Panc1 (cell line): ENCODE measurements at places on chromosomes 1 and 21. TPM values are rescaled to one million over a fixed set of nuclear protein-coding genes. Genes with fewer than 3 reads are reported as not detected.

Gene SNRNP40
- total RNA-seq = 99.3 TPM

Gene UCK2
- 91.2 TPM for total RNA-seq

Gene FCAMR
- total RNA-seq = not detected

GRCh38 chr1:21963477-21964217 is 13.2 kb upstream of the CELA3B start:
- H3K27ac ChIP-seq = peak overlapping the region; percentile 32
- no peak overlapping the region for H3K4me3 ChIP-seq
- no peaks in the 10 kb centered on the region for H3K27me3 ChIP-seq
- no peaks in the 10 kb centered on the region for H3K36me3 ChIP-seq
- DNase-seq = peak; percentile 62
- H3K4me1 ChIP-seq = peaks cover 8% of the 10 kb centered on the region

GRCh38 chr1:61993331-61993961 is 201.2 kb upstream of the L1TD1 start:
- no peak for DNase-seq
- no peak overlapping the region for H3K4me3 ChIP-seq
- no peaks in the 10 kb centered on the region for H3K4me1 ChIP-seq
- no peak overlapping the region for H3K27ac ChIP-seq

- peak; percentile 59 for DNase-seq
- H3K4me3 ChIP-seq = no peak overlapping the region
- no peaks in the 10 kb centered on the region for H3K27me3 ChIP-seq
- no peaks in the 10 kb centered on the region for H3K36me3 ChIP-seq
Observed at GRCh38 chr1:199691540-199691939, 336.0 kb upstream of the NR5A2 start.

DNA sequence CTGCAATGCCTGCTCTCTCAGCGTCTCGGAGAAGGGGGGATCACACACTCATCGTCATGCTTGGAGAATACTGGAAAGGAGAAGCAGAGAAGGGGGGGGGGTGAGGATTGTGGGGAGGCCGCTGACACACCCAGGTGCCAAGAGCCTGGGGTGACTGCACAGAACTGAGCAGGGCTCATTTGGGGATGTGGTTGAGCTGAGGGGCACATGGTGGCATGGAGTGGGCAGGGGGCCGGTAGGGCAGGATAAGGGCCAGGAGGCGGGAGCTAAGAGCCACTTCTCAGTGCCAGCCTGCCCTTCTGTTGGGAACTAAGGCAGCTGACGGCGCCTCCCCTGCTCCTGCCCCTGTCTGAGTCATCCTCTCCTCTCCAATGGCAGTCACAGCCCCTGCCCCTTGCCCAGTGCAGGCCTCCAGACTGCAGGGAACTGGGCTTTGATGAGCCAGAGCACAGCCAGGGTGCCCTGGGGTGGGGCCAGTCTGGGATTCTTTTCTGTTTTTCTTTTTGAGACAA is 27.2 kb downstream of the MRPL37 start:
- H3K4me1 ChIP-seq = no peaks in the 10 kb centered on the region
- H3K27ac ChIP-seq = no peak overlapping the region
- no peak overlapping the region for H3K4me3 ChIP-seq
- no peak for DNase-seq
- no peaks in the 10 kb centered on the region for H3K36me3 ChIP-seq

DNA sequence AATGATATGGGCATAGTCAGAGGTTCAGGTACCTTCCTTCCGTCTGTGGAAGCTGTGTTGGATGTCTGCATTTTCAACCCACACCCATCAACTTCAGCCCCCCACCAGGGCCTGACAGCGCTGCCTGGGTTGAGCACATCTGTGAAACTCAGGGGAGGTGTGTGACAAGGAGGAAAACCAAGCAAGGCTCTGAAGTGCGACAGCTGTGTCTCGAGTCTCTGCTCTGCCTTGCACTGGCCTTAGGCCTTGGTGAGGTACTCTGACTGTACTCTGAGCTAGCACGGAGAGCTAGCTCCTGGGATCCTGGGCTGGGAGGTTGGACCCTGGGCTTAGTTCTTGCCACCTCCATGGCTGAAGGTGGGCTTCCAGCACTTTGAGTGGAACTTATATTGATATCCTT is 9.1 kb downstream of the VANGL2 start:
- no peaks in the 10 kb centered on the region for H3K36me3 ChIP-seq
- H3K27ac ChIP-seq = no peak overlapping the region

GRCh38 chr1:226716577-226716976 is 22.5 kb downstream of the ITPKB start:
- no peaks in the 10 kb centered on the region for H3K36me3 ChIP-seq
- H3K4me1 ChIP-seq = peaks cover 17% of the 10 kb centered on the region
- no peaks in the 10 kb centered on the region for H3K27me3 ChIP-seq
- no peak overlapping the region for H3K4me3 ChIP-seq
- peak overlapping the region; percentile 60 for H3K27ac ChIP-seq

GRCh38 chr1:9078015-9078751 is 8.7 kb upstream of the SLC2A5 start:
- H3K4me3 ChIP-seq = no peak overlapping the region
- no peak for DNase-seq
- H3K4me1 ChIP-seq = no peaks in the 10 kb centered on the region; the same call in 1 of the 2 replicates
- H3K36me3 ChIP-seq = no peaks in the 10 kb centered on the region

GRCh38 chr21:26405735-26406361 is 167.2 kb downstream of the CYYR1 start:
- DNase-seq = no peak
- no peaks in the 10 kb centered on the region for H3K4me1 ChIP-seq
- H3K4me3 ChIP-seq = no peak overlapping the region
- H3K36me3 ChIP-seq = no peaks in the 10 kb centered on the region
- no peaks in the 10 kb centered on the region for H3K27me3 ChIP-seq

DNA sequence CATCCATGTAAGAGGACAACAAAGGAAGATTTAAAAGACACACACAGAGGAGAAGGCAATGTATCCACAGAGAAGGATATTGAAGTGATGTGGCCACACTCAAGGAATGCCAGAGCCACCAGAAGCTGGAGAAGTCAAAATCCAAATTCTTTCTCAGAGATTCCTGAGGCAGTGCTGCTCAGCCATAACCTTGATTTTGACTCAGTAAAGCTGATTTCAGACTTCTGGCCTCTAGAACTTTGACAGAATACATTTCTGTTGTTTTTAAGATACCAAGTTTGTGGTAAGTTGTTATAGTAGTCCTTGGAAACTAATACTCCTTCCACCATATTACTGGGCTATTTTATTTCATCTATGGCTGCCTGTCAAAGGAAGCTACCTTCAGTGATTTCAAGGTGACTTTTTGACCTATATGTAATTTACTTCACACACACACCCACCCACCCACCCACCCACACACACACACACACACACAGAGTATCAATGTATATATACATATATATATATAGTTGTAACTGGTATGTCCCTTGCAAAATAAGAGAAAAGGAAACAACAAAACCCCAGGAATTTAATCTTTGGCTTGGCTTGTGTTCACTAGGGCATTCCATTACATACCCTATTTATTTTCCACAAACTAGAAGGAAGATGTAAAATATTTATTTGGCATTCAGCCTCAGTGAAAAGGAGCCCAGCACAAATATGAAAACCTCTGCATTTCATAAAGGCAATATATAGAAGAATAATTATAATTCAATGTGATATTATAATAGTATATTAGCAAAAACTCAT is 142.1 kb upstream of the PTGFR start:
- no peak overlapping the region for H3K4me3 ChIP-seq
- H3K27me3 ChIP-seq = no peaks in the 10 kb centered on the region
- H3K36me3 ChIP-seq = no peaks in the 10 kb centered on the region

GRCh38 chr1:74629283-74629682 is 44.3 kb downstream of the ERICH3 start:
- no peak overlapping the region for H3K27ac ChIP-seq
- no peaks in the 10 kb centered on the region for H3K36me3 ChIP-seq
- H3K27me3 ChIP-seq = no peaks in the 10 kb centered on the region
- no peak for DNase-seq

DNA sequence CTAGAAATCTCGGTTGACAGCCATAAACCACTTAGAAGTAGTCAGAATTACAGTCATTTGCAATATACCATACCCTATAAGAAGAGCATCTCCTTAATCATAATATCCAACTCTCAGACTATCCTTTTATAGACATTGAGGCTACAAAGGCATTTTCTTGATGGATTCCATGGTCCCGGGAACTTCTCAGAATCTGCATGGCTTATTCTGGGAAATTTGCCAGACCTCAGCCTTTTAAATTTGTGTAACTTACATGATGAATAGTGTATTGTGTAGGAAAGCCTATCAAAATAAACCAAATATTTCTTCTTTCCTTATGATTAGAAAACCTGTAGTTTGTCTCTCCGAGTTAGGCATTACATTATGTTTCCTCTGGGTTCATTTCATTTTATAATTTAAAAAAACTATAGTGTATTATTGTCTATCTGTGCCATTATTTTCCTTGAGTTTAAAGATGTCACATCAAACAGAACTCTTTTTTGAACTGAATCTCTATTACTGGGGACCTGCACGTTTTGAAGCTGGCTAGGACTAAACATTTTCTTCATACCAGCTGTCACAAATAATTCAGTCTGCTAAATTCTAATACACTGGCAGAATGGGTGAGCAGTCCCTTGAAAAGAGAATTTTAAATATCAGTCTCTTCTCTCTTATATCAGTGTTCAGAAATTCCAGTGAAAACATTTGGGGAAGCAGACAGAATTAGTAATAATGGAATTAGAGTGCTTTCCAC is 102.9 kb downstream of the GABPA start:
- peaks cover 2% of the 10 kb centered on the region; the same call in 1 of the 2 replicates for H3K27me3 ChIP-seq
- H3K36me3 ChIP-seq = no peaks in the 10 kb centered on the region
- DNase-seq = no peak

- H3K36me3 ChIP-seq = no peaks in the 10 kb centered on the region
- no peak overlapping the region for H3K27ac ChIP-seq
- no peaks in the 10 kb centered on the region for H3K4me1 ChIP-seq
Observed at GRCh38 chr1:178939338-178940067, 68.6 kb upstream of the ANGPTL1 start.

DNA sequence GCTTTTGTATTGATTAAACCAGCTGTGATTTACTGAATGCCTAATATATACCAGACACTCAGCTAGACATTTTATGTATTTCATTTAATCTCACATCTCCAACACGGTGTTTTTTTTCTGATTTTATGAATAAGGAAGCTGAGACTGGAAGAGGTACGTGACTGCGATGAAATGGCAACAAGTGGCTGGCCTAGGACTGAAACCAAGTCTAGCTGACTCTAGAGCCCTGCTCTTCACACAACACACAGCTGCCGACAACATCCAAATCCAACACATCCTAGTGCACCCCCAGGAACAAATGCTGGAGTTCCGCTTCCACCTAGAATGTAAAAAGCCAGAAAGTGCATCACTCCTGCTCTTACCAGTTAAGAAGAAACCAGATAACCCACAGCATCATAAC is 10.7 kb upstream of the TOMM20 start:
- H3K36me3 ChIP-seq = peaks cover 36% of the 10 kb centered on the region
- no peak for DNase-seq
- H3K27me3 ChIP-seq = no peaks in the 10 kb centered on the region
- no peak overlapping the region for H3K4me3 ChIP-seq
- H3K4me1 ChIP-seq = no peaks in the 10 kb centered on the region

DNA sequence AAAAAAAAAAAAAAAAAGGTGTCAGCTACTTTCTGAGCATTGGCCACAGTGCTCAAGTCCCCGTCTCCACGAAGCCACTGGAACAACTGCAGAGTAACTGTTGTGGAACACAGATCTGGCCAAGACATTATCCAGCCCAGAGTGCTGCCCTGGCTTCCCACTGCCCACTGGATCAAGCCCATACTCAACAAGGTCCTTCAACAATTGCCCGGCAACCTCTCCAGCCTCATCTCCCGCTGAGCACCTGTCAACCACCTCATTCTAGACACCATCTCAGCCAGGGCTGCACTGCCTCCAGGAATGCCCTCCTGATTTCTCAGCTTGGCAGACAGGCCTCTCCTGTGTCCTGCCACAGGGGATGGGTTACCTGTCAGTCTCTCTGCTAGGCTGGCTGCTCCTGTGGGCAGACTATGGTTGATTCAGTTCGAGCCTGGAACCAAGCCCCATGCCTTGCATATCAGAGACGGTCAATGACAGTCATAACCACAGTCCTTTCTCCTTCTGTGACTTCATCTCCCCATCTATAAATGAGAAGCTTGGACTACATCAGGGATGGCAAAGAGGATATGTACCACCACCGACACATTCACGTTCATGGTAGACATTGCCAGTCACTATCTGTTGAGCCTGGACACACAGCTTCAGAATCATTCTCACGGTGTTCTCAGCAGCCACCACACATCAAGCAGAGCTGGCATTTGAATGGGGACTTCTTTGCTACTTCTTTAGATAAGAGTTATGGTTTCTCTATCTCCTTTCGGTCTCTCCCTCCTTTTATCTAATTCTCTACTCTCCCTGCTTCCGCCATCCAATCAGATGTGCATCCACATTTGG is 76.9 kb downstream of the MRPL37 start:
- DNase-seq = no peak
- H3K36me3 ChIP-seq = no peaks in the 10 kb centered on the region
- H3K27me3 ChIP-seq = no peaks in the 10 kb centered on the region
- peaks cover 3% of the 10 kb centered on the region; the same call in 1 of the 2 replicates for H3K4me1 ChIP-seq

DNA sequence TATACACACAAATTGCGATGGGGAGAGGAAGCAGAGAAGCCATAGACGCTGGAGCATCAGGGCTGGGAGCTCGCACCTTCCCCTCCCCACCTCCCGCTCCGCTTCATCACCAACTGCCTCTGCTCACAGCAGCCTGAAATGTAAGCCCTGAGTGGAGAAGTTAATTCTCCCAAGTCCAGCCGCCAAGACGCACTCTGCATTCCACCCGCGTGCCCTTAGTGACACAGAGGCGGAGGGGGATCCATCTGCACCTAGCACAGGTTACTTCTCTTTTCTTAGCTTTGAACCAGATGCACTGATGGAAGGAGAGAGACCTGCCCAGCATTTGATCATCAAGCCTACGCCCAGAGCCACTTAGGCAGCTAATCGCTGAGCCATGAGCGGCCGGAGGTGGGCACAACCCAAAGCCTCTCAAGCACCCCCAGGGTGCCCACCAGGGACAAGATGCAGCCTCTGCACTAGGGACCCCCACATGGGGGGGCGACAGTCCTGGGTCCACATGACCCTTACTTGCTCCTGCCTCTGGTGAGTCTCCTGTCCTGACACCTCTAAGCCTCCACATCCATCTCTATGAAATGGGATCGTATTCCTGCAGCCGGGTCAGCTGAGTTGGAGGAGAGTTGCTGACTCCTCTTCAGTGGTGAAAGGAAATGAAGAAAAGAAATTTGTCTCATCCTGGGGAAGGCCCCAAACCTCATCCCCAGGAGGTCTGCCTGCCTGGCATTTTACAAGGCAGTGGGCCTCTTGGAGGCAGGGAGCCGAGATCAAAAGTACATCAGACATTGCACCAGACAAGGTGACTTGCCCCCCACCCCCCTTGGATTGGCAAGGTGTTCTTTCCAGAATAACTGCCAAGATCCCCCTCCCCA is 316.2 kb downstream of the MATN1 start:
- H3K27me3 ChIP-seq = no peaks in the 10 kb centered on the region
- no peaks in the 10 kb centered on the region; the same call in 1 of the 2 replicates for H3K4me1 ChIP-seq
- no peak overlapping the region for H3K4me3 ChIP-seq
- DNase-seq = no peak
- H3K36me3 ChIP-seq = no peaks in the 10 kb centered on the region
- no peak overlapping the region for H3K27ac ChIP-seq
